Fibroblast of lung (primary cell): ENCODE measurements at places on chromosomes 1 and 21. TPM values are rescaled to one million over a fixed set of nuclear protein-coding genes. Genes with fewer than 3 reads are reported as not detected.

The NEGR1 gene
- 0.77 and 3.1 TPM in 2 replicates for total RNA-seq

The SLC30A2 gene
- total RNA-seq, result not detected in 2 replicates

The GNG4 gene
- under 0.01 TPM in 2 replicates for total RNA-seq

GRCh38 chr1:57131701-57132394 lies 166.0 kb upstream of the C8B start:
- DNase-seq, result peak; percentile 8

DNA sequence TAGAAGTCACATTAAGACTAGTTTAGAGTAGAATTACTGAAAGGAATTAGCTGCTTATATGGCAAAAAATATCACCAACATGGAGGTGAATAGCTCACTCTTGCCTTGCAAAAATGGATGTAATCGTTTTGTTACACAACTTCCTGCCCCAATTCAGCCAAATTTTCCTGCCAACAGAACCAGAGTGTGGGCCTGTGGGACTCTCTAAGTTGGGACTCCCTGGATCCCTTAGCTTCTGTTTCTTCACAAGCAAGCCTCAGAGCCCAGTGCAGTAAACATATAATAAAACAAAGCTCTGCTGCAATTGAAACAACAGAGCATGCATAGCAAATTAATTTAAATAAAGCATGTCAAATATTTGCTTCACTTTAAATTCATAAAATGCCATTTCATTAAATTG lies 232.5 kb downstream of the TNR start:
- DNase-seq, result no peak

DNA sequence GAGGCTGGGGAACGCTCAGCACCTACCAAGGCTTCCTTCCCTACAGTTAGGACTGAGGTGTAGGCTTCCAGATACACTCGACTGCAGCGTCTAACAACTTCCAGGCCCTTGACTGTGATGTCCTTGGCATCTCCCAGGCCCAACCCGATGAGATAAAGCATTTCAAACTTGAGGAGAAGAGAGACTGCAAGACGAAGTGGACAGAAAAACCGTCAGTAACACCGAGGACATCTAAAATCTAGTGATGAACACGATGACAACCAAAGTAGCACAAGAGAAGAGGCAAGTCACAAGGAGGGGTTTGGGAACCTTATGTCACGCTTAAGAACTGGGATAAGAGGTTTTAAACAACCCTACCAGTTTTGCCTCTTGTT lies 314 bp downstream of the DPH5 start:
- no peak for DNase-seq

DNA sequence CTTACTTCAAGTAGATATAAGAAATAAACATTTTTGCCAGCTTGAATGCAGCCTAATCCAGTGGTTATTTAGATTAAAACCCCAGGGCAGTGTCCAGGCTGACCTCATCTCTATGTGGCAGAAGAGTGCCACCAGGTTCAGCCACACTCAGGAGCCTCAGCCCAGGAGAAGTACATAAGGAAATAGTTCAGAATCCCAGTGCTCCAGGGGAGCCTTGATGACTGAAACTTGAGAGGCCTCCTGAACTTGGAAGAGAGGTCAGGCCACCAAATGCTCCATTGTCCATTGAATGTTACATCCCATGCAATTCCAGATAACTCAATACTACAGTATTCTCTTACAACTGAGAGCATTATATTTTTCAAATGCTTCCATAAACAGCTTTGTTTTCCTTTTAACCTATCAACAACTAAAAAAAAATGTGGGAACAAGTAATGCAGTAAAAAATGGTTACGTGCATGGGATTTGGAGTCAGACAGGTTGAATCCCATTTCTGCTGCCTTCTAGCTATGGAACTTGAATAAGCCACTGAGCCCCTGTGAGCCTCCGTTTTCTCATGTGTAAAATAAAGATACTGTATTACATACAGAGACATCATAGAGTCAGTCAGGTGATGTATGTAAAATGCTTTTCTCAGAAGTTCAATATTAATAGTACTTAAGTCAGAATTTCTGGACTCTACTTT lies 248.0 kb downstream of the PLPP3 start:
- no peak for DNase-seq

- peak; percentile 0 for DNase-seq
Measured at GRCh38 chr1:182029002-182029378, 32.5 kb downstream of the ZNF648 start.

GRCh38 chr1:21550866-21551475 lies 41.7 kb downstream of the ALPL start:
- DNase-seq, result no peak
